Fibroblast of lung (primary cell): ENCODE measurements at places on chromosomes 4 and X. TPM values are rescaled to one million over a fixed set of nuclear protein-coding genes. Genes with fewer than 3 reads are reported as not detected.

DNA sequence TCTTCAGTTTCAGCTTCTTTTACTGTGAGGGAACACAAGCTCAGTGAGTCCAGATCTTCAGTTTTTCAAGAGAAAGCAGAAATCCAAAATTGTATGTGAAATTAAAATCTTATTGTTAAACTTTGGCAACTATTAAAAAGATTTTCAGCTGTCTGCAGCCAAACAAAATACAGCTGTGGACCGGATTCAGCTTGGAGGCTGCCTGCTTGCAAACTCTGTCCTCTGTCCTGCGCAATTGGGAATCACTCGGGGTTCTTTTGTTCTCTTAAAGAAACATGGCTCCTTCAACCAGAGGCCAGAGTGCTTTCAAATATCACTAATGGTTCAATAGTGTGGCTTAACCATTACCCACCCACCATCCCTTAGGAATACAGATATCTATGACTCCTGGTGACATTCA is 201.2 kb downstream of the CHIC2 start:
- peak overlapping the region; percentile 64 for H3K27ac ChIP-seq
- H3K36me3 ChIP-seq: no peaks in the 10 kb centered on the region
- no peak overlapping the region for H3K4me3 ChIP-seq
- peak; percentile 69 for DNase-seq
- peaks cover 19% of the 10 kb centered on the region for H3K4me1 ChIP-seq
- H3K27me3 ChIP-seq: no peaks in the 10 kb centered on the region

Gene MMRN1
- total RNA-seq: under 0.01 TPM in 2 replicates

GRCh38 chr4:10747186-10747585 is 62.6 kb upstream of the CLNK start:
- H3K27me3 ChIP-seq: no peaks in the 10 kb centered on the region
- H3K4me3 ChIP-seq: no peak overlapping the region
- no peak for DNase-seq
- no peaks in the 10 kb centered on the region for H3K4me1 ChIP-seq
- no peak overlapping the region for H3K27ac ChIP-seq

Gene ZNF711
- 0.50 and 1.0 TPM in 2 replicates for total RNA-seq

GRCh38 chrX:145817331-145818185 is at the start of gene SLITRK2:
Gene SLITRK2, plus strand, starts transcription at chrX:145817829. Its CDS starts 4,597 bp downstream, at chrX:145822426.
- H3K36me3 ChIP-seq: no peaks in the 10 kb centered on the region
- peak within 1 kb of the TSS; percentile 17 for H3K4me3 ChIP-seq
- H3K4me1 ChIP-seq: no peaks in the 10 kb centered on the region

DNA sequence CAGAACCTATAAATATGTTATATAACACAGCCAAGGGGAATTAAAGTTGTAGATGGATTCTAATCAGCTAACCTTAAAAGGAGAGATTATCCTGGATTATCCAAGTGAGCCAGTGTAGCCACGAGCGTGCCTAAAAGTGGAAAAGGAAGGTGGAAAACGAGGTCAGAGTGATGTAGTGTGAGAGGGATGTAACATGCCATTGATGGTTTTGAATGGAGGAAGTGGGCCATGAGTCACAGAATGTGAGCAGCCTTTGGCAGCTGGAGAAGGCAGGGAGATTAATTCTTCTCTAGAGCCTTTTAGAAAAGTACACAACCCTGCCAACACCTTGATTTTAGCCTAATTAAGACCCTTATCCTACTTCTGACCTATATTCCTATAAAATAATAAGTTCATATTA is 149.1 kb downstream of the SLC39A8 start:
- no peaks in the 10 kb centered on the region for H3K27me3 ChIP-seq
- H3K4me1 ChIP-seq: no peaks in the 10 kb centered on the region
- no peaks in the 10 kb centered on the region for H3K36me3 ChIP-seq
- H3K27ac ChIP-seq: no peak overlapping the region
- DNase-seq: peak; percentile 73
- no peak overlapping the region for H3K4me3 ChIP-seq

Gene KLF8
- total RNA-seq: 1.0 and 3.0 TPM in 2 replicates

Gene UGT2A1
- not detected in 2 replicates for total RNA-seq

- no peak overlapping the region for H3K4me3 ChIP-seq
- no peak overlapping the region for H3K27ac ChIP-seq
- DNase-seq: peak; percentile 76
- H3K4me1 ChIP-seq: no peaks in the 10 kb centered on the region
- no peaks in the 10 kb centered on the region for H3K27me3 ChIP-seq
Observed at GRCh38 chr4:144174401-144175067, 34.0 kb upstream of the GYPA start.

- no peaks in the 10 kb centered on the region for H3K36me3 ChIP-seq
- H3K4me1 ChIP-seq: no peaks in the 10 kb centered on the region
- H3K27me3 ChIP-seq: no peaks in the 10 kb centered on the region
- no peak overlapping the region for H3K4me3 ChIP-seq
- no peak overlapping the region for H3K27ac ChIP-seq
Observed at GRCh38 chrX:46268412-46268811, 276.8 kb downstream of the ZNF674 start.

DNA sequence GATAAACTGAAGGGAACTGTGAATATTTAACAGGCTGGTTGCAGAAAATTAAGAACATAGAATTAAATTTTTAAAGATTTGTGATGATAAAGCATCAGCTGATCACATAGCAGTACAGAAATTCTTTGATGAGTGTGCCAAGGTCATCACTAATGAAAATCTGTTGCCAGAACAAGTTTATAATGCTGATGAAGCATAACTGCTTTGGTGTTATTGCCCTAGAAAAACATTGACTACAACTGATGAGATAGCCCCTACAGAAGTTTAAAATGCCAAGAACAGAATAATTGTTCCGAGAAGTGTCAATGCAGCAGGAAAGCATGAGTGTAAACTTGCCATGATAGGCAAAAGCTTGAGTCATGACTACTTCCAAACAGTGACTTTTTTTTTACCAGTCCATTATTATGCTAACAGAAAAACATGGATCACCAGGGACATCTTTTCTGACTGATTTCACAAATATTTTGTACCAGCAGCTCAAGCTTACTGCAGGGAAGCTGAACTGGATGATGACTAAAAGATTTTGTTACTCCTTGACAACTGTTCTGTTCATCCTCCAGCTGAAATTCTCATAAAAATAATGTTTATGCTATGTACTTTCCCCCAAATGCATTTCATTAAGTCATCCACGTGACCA is 1136.6 kb downstream of the FAT4 start:
- H3K36me3 ChIP-seq: no peaks in the 10 kb centered on the region
- H3K4me3 ChIP-seq: no peak overlapping the region
- peak; percentile 14 for DNase-seq
- no peaks in the 10 kb centered on the region for H3K4me1 ChIP-seq
- H3K27ac ChIP-seq: no peak overlapping the region

- no peak overlapping the region for H3K4me3 ChIP-seq
- H3K36me3 ChIP-seq: no peaks in the 10 kb centered on the region
- H3K27ac ChIP-seq: no peak overlapping the region
- no peak for DNase-seq
Observed at GRCh38 chr4:78753091-78753490, 23.1 kb upstream of the BMP2K start.

Gene NUDT10
- total RNA-seq: 1.8 and 2.1 TPM in 2 replicates

- DNase-seq: peak; percentile 86
- no peak overlapping the region for H3K4me3 ChIP-seq
- H3K36me3 ChIP-seq: no peaks in the 10 kb centered on the region
- peaks cover 13% of the 10 kb centered on the region for H3K4me1 ChIP-seq
- H3K27me3 ChIP-seq: no peaks in the 10 kb centered on the region
Observed at GRCh38 chr4:125390126-125390525, 75.4 kb downstream of the FAT4 start.

Gene CFAP99
- under 0.01 TPM in 1 of 2 replicates, not detected in the other for total RNA-seq

GRCh38 chrX:14064626-14065432 is 35.1 kb upstream of the GEMIN8 start:
- no peaks in the 10 kb centered on the region for H3K27me3 ChIP-seq
- DNase-seq: peak; percentile 46
- H3K27ac ChIP-seq: no peak overlapping the region

GRCh38 chrX:154829926-154830442 is 4.5 kb downstream of the SMIM9 start:
- no peaks in the 10 kb centered on the region for H3K36me3 ChIP-seq
- no peaks in the 10 kb centered on the region for H3K4me1 ChIP-seq
- no peak for DNase-seq
- H3K27me3 ChIP-seq: no peaks in the 10 kb centered on the region

Gene PHF8
- total RNA-seq: 10.8 and 16.7 TPM in 2 replicates

DNA sequence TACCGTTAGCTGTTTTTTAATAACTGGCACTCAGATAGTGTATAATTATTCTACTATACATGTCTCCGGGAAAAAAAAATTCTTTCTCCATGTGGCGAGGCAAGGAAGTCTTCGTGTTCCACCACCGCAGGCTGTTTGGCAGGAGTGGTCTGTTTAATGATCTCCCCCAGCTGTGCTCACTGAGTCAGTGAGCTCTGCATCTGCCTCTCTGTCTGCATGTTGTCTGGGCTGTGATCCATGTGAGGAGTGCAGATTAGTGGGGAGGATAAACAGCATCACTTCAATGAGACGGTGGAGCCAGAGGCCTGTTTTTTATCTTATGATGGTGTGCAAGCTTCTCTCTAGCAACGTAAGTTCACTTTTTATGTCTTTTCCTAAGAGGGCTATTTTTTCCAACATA is 69.8 kb downstream of the RPS3A start:
- H3K36me3 ChIP-seq: no peaks in the 10 kb centered on the region
- peaks cover 13% of the 10 kb centered on the region for H3K4me1 ChIP-seq
- no peaks in the 10 kb centered on the region for H3K27me3 ChIP-seq
- peak overlapping the region; percentile 16 for H3K4me3 ChIP-seq
- peak overlapping the region; percentile 42 for H3K27ac ChIP-seq
- DNase-seq: peak; percentile 98

DNA sequence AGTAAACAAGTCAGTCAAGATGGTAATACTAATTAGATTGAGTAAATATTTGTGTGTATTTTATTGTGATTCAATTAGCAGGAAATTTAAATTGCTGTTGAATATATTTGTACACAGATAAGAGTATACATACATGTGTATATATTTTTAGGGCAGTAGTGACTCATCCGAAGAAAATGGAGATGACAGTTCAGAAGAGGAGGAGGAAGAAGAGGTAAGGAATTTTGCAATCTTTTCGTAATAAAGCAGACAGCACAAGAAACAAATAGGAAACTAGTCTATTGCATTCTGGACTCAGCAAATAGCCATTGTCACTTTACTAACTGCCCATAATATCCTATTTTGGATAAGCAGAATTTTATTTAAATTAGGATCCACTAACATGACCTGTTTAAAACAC is 6.6 kb downstream of the IBSP start:
- no peaks in the 10 kb centered on the region for H3K27me3 ChIP-seq
- no peaks in the 10 kb centered on the region for H3K36me3 ChIP-seq

Gene TRPC5OS
- total RNA-seq: not detected in 2 replicates

GRCh38 chrX:153469811-153470410 is 465 bp downstream of the HAUS7 start:
- H3K4me3 ChIP-seq: peak overlapping the region; percentile 66
- no peaks in the 10 kb centered on the region for H3K27me3 ChIP-seq
- no peak for DNase-seq
- peaks cover 2% of the 10 kb centered on the region for H3K4me1 ChIP-seq
- peak overlapping the region; percentile 14 for H3K27ac ChIP-seq

- DNase-seq: no peak
- no peaks in the 10 kb centered on the region for H3K36me3 ChIP-seq
- H3K4me3 ChIP-seq: no peak overlapping the region
- no peak overlapping the region for H3K27ac ChIP-seq
Observed at GRCh38 chr4:42985976-42986375, 93.5 kb downstream of the GRXCR1 start.
